Ovary (tissue), 10 donors: ENCODE measurements at places on chromosomes 3 and 15. TPM values are rescaled to one million over a fixed set of nuclear protein-coding genes. Genes with fewer than 3 reads are reported as not detected.
A peak's percentile ranks its signal among the peaks of the same experiment; 100 is the strongest.

ARPP21 gene
- total RNA-seq: not detected

- peak; percentile 75 for DNase-seq
These were observed at the start of gene C2CD4A for GRCh38 chr15:62066663-62067447. Gene C2CD4A, plus strand, starts transcription at chr15:62066977. Its CDS starts 637 bp downstream, at chr15:62067614.

DNA sequence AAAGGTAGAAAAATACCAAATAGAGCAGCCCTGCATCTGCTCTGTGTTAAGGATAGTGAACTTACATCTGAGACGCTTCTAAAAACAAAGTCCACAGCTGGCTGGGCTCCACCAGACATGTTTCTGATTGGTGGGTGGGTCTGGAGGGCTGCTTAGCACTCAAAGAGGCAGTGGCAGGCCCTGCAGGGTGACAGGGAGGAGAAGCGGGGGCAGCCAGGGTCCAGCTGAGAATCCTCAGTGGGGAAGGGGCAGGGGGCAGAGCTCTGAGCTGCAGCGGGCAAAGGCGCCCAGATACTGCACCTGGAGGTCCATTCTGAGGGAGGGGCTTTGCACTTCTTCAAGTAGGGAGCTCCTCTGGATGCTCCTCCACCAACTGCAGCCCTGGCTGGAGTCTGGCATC is 28.1 kb downstream of the PRR23E start:
- no peak for DNase-seq

SLC28A1 gene
- total RNA-seq: 0.92 TPM

GRCh38 chr3:157129803-157130466 is 30.0 kb downstream of the CCNL1 start:
- DNase-seq: no peak
